ENCODE measurements at places on chromosomes 2 and 18.

GRCh38 chr2:104919127-104919526 is 65.2 kb downstream of the POU3F3 start:
- no peak for DNase-seq

GRCh38 chr2:234429265-234429664 is 67.6 kb downstream of the ARL4C start:
- DNase-seq, result no peak

DNA sequence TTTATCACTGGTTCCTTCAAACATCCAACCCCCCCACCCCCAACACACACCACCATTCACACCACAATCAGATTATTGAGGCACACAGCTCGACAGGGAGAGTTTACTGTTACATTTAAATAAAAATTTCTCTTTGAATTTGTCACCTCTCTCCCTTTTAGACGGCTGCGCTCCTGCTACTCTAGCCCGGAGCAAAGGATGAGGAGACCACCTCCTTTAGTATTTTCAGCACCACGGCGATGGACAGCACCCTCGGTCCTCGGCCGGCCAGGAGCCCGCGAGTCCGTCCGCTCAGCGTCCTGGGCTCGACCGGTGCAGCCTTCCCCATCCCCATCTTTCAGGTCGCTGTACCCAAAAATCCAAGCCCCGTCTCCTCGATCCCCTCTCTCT is 892 bp downstream of the CELF4 start:
- DNase-seq, result peak; percentile 86

- no peak for DNase-seq
Measured at GRCh38 chr2:19046986-19047780, 311.2 kb downstream of the OSR1 start.

DNA sequence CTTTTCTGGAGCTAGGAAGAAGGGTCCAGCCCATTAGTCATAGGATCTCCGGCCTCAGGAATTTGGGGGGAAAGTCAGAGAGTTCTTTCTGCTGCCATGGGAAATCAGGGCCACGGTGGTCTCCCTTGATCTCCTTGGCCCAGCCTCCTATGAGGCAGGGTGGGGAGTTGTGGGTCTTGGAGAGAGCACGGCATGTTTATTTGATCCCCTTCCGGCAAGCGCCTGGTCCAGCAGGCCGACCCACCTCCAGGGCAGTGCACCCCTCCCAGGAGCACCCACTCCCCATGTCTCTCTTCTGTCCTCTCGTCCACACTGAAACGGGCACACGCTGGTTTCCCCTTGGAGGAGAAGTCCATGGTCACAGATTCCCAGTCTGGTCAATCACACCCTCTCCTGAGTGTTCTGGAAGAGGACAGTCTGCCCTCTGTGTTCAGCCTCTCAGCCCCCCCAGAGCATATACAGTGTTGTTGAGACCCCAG is 464.6 kb upstream of the HS6ST1 start:
- DNase-seq, result no peak

- DNase-seq, result no peak
Measured at GRCh38 chr2:175999283-175999819, 2.7 kb downstream of the LNPK start.

GRCh38 chr2:67689651-67690050 is 292.5 kb downstream of the ETAA1 start:
- DNase-seq, result no peak

GRCh38 chr2:140975237-140975636 is 1155.6 kb downstream of the LRP1B start:
- no peak for DNase-seq

GRCh38 chr2:11368059-11368572 is 23.7 kb upstream of the ROCK2 start:
- no peak for DNase-seq

- DNase-seq, result no peak
Measured at GRCh38 chr2:136130045-136130444, 12.1 kb upstream of the CXCR4 start.

- no peak for DNase-seq
Measured at GRCh38 chr2:217370391-217370790, 510.5 kb upstream of the TNP1 start.

GRCh38 chr18:65206551-65207260 is 544.1 kb upstream of the CDH7 start:
- DNase-seq, result no peak

- DNase-seq, result no peak
Measured at GRCh38 chr18:28147674-28148171, 29.2 kb downstream of the CDH2 start.

DNA sequence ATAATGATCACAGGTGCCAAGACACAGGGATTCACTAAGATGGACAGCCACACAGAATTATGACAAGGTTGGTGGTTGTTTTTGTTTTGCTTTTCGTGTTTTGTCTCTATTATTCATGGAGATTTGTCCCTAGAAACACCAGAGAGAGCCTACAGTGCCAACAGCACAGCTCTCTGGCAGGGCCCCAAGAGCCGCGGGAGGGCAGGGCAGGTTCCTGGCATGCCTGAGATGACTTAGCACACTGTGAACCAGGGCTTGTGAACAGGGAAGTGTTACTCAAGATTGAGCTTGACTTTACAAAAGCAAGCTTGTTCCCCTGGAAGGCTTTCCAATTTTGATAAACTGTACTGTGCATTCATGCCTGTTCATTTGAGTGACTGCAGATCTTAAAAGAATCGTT is 437.4 kb upstream of the SALL3 start:
- DNase-seq, result peak; percentile 53

- DNase-seq, result no peak
Measured at GRCh38 chr18:6434987-6435709, 20.4 kb upstream of the L3MBTL4 start.

GRCh38 chr2:159461076-159461475 is 155.3 kb downstream of the BAZ2B start:
- no peak for DNase-seq

- DNase-seq, result no peak
Measured at GRCh38 chr18:9913151-9913525, 678 bp upstream of the VAPA start.

DNA sequence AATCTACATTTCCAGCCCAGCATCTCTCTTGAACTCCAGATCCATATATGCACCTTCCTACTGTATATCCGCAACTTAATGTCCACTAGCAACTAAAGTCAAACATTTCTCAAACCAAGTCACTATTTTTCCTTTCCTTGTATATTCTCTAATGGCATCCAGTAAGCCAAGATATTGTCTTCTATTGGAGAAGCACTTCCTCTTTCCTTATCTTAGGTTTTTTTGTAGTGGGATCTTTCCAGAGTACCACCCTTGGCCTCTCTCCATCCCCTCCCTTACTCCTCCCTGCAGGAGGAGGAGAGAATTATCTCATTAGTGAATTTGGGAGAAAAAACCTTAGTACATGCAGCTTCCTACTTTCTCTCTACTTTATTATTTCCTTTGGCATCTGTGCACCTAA is 8.7 kb upstream of the DYNC1I2 start:
- no peak for DNase-seq

- DNase-seq, result no peak
Measured at GRCh38 chr2:153405196-153405595, 73.4 kb downstream of the RPRM start.

GRCh38 chr2:16623564-16624435 is 41.8 kb downstream of the CYRIA start:
- no peak for DNase-seq

GRCh38 chr2:42048299-42049220 is 739 bp downstream of the PKDCC start:
- no peak for DNase-seq

DNA sequence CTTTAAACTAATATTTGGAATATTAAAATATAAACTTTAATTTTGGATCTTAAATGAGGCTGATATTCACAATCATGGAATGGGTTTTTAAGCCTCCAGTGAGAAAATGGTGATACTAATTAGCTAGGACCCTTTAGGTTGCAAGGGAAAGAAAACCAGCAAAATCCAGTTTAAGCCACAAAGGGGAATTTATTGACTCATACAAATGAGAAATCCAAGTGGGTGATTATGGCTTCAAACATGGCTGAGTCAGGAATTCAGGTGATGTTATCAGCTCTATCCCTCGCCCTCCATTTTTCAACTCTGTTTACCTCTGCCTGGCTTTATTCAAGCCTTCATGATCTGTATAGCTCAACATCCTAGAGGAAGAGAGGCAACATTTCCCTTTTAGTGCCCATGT is 75.3 kb upstream of the DLX2 start:
- no peak for DNase-seq

DNA sequence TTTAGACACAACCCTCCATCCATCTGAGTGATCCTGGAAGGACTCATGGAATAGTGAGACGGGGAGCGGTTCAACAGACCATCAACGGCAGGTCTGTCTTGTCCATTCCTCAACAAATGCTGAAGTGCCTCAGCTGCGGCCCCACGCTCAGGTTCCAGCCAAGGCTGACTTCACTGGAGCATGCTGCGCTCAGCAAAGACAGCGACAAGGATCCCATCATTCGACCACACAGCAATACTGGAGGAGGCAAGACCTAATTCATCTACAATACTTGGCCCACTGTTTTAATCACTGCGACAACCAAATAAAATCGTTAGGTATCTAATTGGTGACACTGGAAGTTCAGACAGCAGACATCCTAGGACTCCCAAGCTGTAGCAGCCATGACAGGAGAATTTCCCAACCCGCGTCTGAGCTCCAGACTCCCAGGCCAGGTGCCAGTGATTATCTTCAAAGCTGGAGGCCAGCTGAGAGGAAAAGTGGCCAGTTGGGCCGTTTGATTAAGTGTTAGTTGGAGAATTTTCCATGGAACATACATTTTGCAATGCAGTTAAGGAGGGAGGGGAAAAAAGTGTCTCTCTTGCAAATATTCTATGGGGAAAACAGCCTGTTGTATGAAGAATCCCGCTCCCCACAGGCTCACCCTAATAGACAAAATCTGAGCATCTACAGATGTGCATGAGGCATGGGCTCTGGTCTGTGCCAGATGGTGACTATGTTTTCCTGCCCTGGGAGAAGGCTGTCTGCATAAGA is 92.5 kb upstream of the SLC35G4 start:
- no peak for DNase-seq

- DNase-seq, result no peak
Measured at GRCh38 chr2:137173463-137173862, 408.1 kb downstream of the THSD7B start.

DNA sequence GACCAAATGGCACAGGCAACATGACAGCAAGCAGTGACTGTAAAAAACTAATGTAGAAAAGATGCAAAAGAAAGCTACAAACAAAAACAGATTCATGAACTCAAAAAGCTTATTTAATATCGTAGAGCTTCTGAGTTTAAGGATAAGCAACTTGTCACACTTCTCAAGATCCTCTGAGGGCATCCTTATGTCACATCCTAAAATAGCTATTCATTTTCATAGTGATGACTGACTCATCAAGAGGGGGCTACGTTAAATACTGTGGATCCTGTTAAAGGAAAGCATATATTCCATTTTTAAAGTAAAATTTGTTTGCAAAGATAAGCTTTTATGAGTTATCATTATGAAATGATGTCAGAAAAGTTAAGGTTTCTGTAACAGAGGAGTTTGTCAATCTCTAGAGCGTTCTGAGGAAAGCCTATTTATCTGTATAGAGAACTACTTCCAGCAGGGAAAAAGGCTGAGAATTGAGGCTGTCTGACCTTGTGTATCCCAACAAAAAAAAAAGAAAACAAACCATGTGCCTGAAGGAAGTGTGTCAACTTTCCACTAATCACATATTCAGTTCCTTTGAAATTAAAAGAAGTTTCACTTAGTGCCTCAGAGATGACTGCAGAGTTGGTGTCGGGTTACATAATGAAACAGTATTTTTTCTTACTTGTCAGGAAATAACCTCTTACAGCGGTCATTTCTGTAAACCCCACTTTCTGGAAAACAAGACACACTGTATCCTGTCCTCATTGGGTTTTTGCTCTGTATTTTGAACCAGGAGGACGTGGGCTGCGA is 115.5 kb downstream of the ESCO1 start:
- DNase-seq, result no peak

Measured in posterior cingulate gyrus (tissue), 11 donors.